ENCODE measurements at places on chromosomes 3 and 15. TPM values are rescaled to one million over a fixed set of nuclear protein-coding genes. Genes with fewer than 3 reads are reported as not detected.
A peak's percentile ranks its signal among the peaks of the same experiment; 100 is the strongest.

GRCh38 chr15:45871121-45871855 is 236.5 kb downstream of the SQOR start:
- no peaks in the 10 kb centered on the region for H3K27me3 ChIP-seq
- no peak overlapping the region for H3K27ac ChIP-seq
- peaks cover 5% of the 10 kb centered on the region for H3K36me3 ChIP-seq
- H3K4me1 ChIP-seq, result no peaks in the 10 kb centered on the region
- DNase-seq, result no peak

GRCh38 chr3:142778541-142778940 is 54.7 kb downstream of the TRPC1 start:
- no peak overlapping the region for H3K4me3 ChIP-seq
- DNase-seq, result no peak
- peaks cover 3% of the 10 kb centered on the region for H3K36me3 ChIP-seq

GRCh38 chr3:185950728-185951127 is 12.9 kb upstream of the TRA2B start:
- no peaks in the 10 kb centered on the region for H3K4me1 ChIP-seq
- H3K27ac ChIP-seq, result no peak overlapping the region
- H3K27me3 ChIP-seq, result peaks cover 44% of the 10 kb centered on the region
- H3K4me3 ChIP-seq, result no peak overlapping the region
- no peak for DNase-seq

GRCh38 chr3:139198186-139198585 is 145.6 kb upstream of the MRPS22 start:
- H3K36me3 ChIP-seq, result peaks cover 5% of the 10 kb centered on the region
- no peak overlapping the region for H3K27ac ChIP-seq
- no peak overlapping the region for H3K4me3 ChIP-seq

- peak overlapping the region; percentile 78 for H3K27ac ChIP-seq
- H3K27me3 ChIP-seq, result no peaks in the 10 kb centered on the region
- no peak for DNase-seq
These were observed 38.4 kb downstream of the RFX7 start for GRCh38 chr15:56205061-56205876.

- no peak for DNase-seq
- H3K27ac ChIP-seq, result peak overlapping the region; percentile 63
- H3K4me1 ChIP-seq, result peaks cover 20% of the 10 kb centered on the region
- no peaks in the 10 kb centered on the region for H3K27me3 ChIP-seq
- H3K36me3 ChIP-seq, result no peaks in the 10 kb centered on the region
- H3K4me3 ChIP-seq, result peak overlapping the region; percentile 15
These were observed 59.7 kb downstream of the SENP2 start for GRCh38 chr3:185645596-185646381.

The CCDC174 gene
- 18.8 TPM for polyA plus RNA-seq

The A4GNT gene
- not detected for polyA plus RNA-seq

GRCh38 chr3:196440696-196441095 is 8.5 kb upstream of the UBXN7 start:
- H3K4me1 ChIP-seq, result peaks cover 3% of the 10 kb centered on the region
- H3K27ac ChIP-seq, result no peak overlapping the region
- no peaks in the 10 kb centered on the region for H3K36me3 ChIP-seq
- no peak overlapping the region for H3K4me3 ChIP-seq
- no peaks in the 10 kb centered on the region for H3K27me3 ChIP-seq

DNA sequence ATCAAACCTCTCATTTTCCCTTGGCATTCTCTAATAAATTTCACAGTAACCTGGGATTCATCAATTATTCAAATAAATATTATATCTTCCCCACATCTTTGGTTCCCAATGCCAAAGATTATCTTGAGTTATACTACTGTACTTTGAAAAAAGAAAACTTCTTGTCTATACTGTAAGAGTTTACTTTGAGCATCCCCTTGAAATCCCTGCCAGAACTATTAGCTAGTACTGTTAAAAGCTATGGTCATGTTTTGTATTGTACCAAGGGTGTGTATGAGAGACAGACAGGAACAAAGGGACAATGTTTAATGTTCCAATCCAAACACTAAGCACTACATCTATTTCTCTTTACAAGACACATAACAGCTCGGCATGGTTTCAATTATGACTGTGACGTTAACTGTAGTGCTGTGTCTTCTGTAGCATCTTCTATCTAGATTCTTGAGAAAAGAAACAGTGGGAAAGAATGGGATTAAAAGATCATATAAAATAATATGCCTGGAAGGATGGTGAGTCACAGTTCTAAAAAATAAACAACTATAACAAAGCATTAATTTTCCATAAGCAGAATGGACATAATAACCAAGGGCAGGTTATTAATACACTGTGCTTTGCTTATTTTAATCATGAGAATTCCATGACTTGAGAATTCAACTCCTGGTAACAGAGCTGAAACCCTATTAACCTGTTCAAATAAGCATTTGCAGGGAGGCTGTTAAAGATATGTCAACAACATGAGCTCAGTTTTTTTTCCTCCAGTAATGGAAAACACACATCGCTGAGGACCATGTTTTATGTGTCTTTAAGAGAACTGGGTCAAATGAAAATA is 71.1 kb downstream of the ALDH1A2 start:
- no peak overlapping the region for H3K4me3 ChIP-seq
- no peak for DNase-seq
- no peaks in the 10 kb centered on the region for H3K4me1 ChIP-seq
- H3K27ac ChIP-seq, result no peak overlapping the region

The CP gene
- polyA plus RNA-seq, result 0.82 TPM

- no peak overlapping the region for H3K4me3 ChIP-seq
- no peak overlapping the region for H3K27ac ChIP-seq
- no peaks in the 10 kb centered on the region for H3K36me3 ChIP-seq
- peaks cover 4% of the 10 kb centered on the region for H3K4me1 ChIP-seq
- no peaks in the 10 kb centered on the region for H3K27me3 ChIP-seq
These were observed 63.5 kb upstream of the TGFBR2 start for GRCh38 chr3:30542897-30543296.

The TRANK1 gene
- polyA plus RNA-seq, result 25.1 TPM

The SEMA3B gene
- 0.13 TPM for polyA plus RNA-seq

GRCh38 chr3:62261121-62261520 is 112.2 kb downstream of the FEZF2 start:
- H3K4me3 ChIP-seq, result no peak overlapping the region
- no peaks in the 10 kb centered on the region for H3K36me3 ChIP-seq
- H3K27ac ChIP-seq, result no peak overlapping the region

The CXCR6 gene
- 0.27 TPM for polyA plus RNA-seq

DNA sequence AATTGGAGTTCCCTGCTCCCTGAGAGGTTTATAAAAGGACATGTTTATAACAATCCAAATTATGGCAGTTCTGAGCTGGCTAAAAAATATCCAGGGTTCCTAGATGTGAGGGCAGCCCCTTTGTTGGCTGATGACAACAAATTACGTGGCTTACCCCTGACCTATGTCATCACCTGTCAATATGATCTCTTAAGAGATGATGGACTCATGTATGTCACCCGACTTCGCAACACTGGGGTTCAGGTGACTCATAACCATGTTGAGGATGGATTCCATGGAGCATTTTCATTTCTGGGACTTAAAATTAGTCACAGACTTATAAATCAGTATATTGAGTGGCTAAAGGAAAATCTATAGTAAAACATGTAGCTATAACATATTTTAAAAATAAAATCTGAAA is 13.9 kb downstream of the AADAC start:
- H3K27ac ChIP-seq, result no peak overlapping the region
- no peaks in the 10 kb centered on the region for H3K4me1 ChIP-seq
- no peaks in the 10 kb centered on the region for H3K27me3 ChIP-seq
- H3K36me3 ChIP-seq, result no peaks in the 10 kb centered on the region

DNA sequence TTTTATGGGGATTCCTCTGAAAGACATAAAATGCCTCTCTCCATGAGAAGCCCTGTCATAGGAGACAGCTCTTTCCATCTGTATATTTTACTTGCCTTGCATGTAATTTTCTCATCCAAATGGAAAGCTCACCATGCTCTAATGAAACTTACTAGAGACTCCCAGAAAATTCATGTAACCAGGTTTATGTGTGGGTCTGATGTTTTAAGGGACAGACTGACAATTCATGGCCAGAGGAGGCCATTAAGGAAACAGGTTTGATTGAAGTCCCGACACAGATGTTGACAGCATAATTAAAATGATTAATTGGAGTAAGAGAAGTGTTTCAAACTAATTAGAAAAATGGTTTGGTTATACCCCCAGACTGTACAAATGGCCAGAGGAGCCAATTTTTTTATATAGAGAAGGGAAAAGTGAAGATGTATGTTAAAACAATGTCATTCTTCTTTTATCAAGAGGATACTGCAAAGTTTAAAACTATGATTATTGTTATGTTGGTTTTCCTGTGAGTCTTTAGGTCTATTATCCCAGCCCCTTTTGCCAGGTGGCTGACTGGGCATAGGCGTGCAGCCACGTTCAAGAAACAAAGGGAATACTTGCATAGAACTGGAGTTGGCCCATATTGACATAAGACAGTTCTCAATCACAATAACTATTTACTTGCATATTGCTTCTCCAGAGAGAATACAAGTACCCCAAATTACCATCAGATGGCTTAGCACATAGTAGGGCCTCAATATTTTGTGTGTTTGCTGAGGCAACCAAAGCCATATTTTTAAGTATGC is 64.8 kb downstream of the RBMS3 start:
- no peak for DNase-seq
- no peaks in the 10 kb centered on the region for H3K4me1 ChIP-seq
- H3K27ac ChIP-seq, result no peak overlapping the region
- no peak overlapping the region for H3K4me3 ChIP-seq

The SPSB4 gene
- not detected for polyA plus RNA-seq

GRCh38 chr3:114319453-114319852 is 25.6 kb downstream of the TIGIT start:
- H3K27me3 ChIP-seq, result no peaks in the 10 kb centered on the region
- H3K27ac ChIP-seq, result no peak overlapping the region
- no peak for DNase-seq
- H3K4me1 ChIP-seq, result peaks cover 3% of the 10 kb centered on the region
- H3K36me3 ChIP-seq, result no peaks in the 10 kb centered on the region
- no peak overlapping the region for H3K4me3 ChIP-seq

The KLHDC8B gene
- polyA plus RNA-seq, result 0.56 TPM

- no peak overlapping the region for H3K4me3 ChIP-seq
- DNase-seq, result no peak
- H3K27me3 ChIP-seq, result no peaks in the 10 kb centered on the region
- H3K4me1 ChIP-seq, result peaks cover 15% of the 10 kb centered on the region
- H3K36me3 ChIP-seq, result peaks cover 20% of the 10 kb centered on the region
These were observed 8.2 kb downstream of the TRNT1 start for GRCh38 chr3:3134750-3135448.

DNA sequence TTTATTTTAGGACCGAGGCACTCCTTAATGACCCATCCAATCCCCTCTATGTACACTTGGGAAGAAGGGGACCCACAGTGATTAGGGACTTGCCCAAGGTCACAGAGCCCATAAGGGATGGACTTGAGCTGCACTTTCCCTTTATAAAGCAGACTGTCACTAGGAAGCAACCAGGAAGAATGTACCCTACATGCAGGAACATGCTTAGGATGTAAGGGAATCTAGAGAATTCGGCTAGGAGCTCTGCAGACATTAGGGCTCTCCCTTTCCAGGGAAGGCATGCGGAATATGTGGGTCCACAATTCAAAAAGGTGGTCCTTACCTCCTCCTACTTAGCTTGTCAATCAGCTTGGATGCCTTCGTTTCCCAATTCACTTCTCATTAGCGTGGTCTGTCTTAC is 78.7 kb downstream of the TMEM266 start:
- peaks cover 17% of the 10 kb centered on the region for H3K27me3 ChIP-seq
- no peak overlapping the region for H3K27ac ChIP-seq
- no peak for DNase-seq
- H3K4me3 ChIP-seq, result no peak overlapping the region
- no peaks in the 10 kb centered on the region for H3K4me1 ChIP-seq
- no peaks in the 10 kb centered on the region for H3K36me3 ChIP-seq

DNA sequence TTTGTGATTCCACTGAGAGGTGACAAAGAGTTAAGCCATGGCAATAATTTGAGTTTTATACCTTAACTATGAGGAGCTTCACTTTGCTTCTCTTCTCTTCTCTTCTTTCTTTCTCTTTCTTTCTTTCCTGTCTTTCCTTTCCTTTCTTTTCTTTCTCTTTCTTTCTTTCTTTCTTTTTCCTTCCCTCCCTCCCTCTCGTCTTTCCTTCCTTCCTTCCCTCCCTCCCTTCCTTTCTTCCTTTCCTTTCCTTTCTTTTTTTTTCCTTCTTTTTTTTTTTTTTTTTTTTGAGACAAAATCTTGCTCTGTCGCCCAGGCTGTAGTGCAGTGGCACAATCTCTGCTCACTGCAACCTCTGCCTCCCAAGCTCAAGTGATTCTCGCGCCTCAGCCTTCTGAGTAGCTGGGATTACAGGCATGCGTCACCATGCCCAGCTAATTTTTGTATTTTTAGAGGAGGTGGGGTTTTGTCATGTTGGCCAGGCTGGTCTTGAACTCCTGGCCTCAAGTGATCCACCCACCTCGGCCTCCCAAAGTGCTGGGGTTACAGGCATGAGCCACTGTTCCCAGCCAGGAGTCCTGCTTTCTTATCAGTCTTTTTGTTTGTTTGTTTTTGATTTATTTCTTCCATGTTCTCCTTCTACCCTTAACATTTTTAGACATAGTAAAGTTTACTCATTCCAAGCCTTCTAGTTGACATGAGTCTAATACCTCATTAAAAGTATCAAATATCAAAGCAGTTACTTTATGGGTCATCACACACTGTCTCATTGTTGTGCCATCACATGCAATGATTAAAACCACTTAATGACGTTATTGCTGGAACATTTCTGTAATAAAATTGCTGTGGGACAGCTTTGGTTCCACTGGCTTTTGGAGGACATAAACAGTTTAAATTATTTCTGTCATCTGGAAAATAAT is 29.9 kb downstream of the SLC49A4 start:
- no peak for DNase-seq
- peaks cover 9% of the 10 kb centered on the region for H3K4me1 ChIP-seq

- no peak overlapping the region for H3K4me3 ChIP-seq
- no peaks in the 10 kb centered on the region for H3K36me3 ChIP-seq
- no peak for DNase-seq
- H3K27ac ChIP-seq, result no peak overlapping the region
- H3K27me3 ChIP-seq, result no peaks in the 10 kb centered on the region
- H3K4me1 ChIP-seq, result no peaks in the 10 kb centered on the region
These were observed 212.2 kb downstream of the RBMS3 start for GRCh38 chr3:29493109-29493508.

DNA sequence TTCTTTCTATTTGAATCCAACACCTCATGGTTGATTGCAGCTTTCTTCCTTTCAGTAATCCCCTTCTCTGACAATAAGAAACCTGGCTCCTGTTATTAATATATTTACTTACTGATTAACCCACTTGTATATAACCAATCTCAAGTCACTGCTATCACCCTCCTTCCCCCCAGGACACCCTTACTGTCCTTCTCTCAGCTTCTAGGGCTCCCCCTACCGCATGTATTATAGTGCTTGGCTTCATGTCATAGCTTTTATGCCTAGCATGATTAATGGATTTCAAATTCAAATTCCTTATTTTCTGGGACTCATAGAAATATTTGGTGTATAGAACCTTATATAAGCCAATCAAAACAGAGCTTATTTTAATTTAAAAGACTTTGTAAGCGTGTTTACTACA is 75.7 kb upstream of the BNIP2 start:
- no peak overlapping the region for H3K4me3 ChIP-seq
- no peak overlapping the region for H3K27ac ChIP-seq
- no peaks in the 10 kb centered on the region for H3K4me1 ChIP-seq
- no peak for DNase-seq
- H3K27me3 ChIP-seq, result peaks cover 12% of the 10 kb centered on the region

- no peak overlapping the region for H3K27ac ChIP-seq
- no peaks in the 10 kb centered on the region for H3K27me3 ChIP-seq
- no peaks in the 10 kb centered on the region for H3K36me3 ChIP-seq
- no peak for DNase-seq
- no peak overlapping the region for H3K4me3 ChIP-seq
These were observed 437.2 kb downstream of the EPHB1 start for GRCh38 chr3:135232226-135232625.

The CSPG4 gene
- not detected for polyA plus RNA-seq

All from naive B cell (primary cell).